Dermis microvascular lymphatic vessel endothelial cell (primary cell): ENCODE measurements at places on chromosomes 1 and 21. TPM values are rescaled to one million over a fixed set of nuclear protein-coding genes. Genes with fewer than 3 reads are reported as not detected.

Gene LEMD1
- 0.26 TPM in 1 of 2 replicates, not detected in the other for total RNA-seq

Gene UHMK1
- total RNA-seq = 43.5 and 46.4 TPM in 2 replicates

Gene KRTAP26-1
- total RNA-seq = not detected in 2 replicates

Gene OSBPL9
- 83.4 and 93.6 TPM in 2 replicates for total RNA-seq

Gene TRIM58
- under 0.01 and 0.25 TPM in 2 replicates for total RNA-seq

Gene FNDC5
- 0.25 and 0.51 TPM in 2 replicates for total RNA-seq

Gene OR2M3
- not detected in 2 replicates for total RNA-seq

Gene FMN2
- under 0.01 TPM in 1 of 2 replicates, not detected in the other for total RNA-seq

Gene PKLR
- total RNA-seq = under 0.01 TPM in 1 of 2 replicates, not detected in the other

Gene MTARC2
- total RNA-seq = 8.6 and 12.6 TPM in 2 replicates

Gene WNT4
- total RNA-seq = 0.39 and 1.1 TPM in 2 replicates
